T-helper 2 cell (primary cell): ENCODE measurements at places on chromosomes 13 and 19.

DNA sequence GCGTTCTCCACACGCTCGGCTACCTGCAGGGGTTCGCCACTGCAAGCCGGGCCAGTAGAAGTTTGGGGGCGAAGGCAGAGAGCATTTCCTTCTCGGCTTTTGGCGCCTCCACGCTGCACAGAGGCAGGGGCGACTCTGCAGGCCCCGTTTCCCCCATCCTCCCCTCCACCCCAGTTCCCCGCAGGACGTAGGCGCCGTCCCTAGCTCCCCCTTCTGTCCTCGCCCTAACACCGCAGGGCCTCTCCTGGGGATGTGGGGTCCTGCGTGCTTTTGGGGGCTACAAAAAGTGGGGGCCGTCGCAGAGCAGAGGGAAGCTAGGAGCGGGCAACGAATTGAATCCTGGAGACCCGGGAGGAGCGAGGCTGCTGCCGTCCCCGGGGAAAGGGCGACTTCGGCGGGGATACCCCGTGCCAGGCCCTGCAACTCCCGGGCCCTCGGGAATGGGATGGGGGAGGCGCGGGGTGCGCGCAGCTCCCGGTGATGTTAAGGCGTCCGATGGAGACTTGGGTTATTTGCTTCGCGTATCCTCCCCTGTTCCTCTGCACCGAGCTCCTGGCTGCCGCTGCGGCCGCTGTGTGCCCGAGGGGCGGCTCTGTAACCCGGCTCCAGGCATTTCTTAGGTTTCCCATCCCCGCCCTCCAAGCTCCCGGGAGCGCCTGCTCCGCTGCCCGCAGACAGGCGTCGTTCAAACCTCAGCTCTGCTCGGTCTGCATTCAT is 255.9 kb upstream of the SOX21 start:
- DNase-seq = no peak

DNA sequence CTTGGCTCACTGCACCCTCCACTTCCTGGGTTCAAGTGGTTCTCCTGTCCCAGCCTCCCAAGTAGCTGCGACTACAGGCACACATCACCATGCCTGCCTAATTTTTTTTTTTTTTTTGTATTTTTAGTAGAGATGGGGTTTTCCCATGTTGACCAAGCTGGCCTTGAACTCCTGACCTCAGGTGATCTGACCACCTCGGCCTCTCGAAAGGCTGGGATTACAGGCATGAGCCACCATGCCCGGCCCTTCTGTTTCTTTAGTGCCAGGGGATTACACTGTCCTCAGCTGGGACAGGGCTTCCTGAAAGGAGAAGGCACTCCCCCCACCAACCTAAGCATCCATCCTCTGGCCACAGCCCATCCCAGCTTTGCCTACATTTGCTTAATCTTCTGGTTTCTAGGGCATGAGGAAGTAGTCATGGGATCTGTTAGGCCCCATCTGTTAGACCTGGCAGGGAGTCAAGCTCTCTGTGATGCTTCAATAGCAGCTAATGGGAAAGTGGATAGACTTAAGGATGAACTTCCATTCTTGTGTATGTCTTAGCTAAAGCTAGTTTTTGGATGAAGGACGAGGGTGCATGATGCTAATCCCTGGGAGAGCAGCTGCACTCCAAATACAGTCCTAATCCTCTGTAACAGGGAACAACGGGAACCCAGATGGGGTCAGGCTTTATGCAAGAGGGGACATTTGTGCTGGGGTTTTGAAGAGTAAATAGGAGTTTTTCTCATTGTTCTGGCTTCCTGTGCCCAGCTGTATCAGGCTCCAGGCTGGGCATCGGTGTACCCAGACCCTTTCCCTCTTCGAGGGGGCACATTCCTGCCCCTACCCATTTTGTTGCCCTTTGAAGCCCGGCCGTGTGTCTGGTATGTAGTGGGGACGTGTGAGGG is 2.6 kb downstream of the VAV1 start:
- DNase-seq = no peak

GRCh38 chr13:112648101-112648500 is 41.7 kb upstream of the ATP11A start:
- no peak for DNase-seq

- DNase-seq = no peak
Observed at GRCh38 chr19:1746401-1747284, 6.7 kb upstream of the ONECUT3 start.

GRCh38 chr13:101626925-101627555 is 174.6 kb downstream of the ITGBL1 start:
- peak; percentile 5 for DNase-seq

DNA sequence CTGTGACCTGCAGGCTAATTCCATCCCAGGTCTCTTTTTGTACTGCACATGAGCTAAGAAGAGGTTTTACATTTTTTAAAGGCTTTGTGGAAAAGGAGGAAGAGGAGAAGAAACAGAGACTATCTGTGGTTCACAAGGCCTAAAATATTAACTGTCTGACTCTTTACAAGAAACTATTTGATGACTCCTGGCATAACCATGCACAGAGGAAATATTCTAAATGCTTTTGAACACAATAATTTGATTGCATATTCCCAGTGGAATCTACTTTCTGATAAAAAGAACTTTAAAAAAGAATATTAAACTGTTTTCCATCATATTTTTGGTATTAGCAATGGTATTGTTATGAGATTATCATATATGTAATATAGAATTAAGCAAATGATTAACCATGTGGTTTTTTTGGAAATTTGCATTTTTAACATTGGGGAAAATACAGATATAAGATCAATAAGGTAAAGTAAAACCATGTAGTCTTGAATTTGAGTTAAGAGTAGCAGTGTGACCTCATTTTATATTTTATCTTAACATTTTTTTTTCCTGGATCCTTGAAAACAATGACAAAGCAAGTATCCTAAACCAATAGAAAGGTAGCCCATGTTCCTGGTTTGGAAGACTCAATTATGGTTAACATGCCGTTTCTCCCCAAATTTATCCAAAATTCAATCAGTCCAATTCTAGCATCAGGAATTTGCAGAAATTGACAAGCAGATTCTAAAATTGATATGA is 251.0 kb downstream of the UQCRFS1 start:
- no peak for DNase-seq

- no peak for DNase-seq
Observed at GRCh38 chr19:35088131-35088913, 27.3 kb upstream of the FXYD3 start.

- DNase-seq = peak; percentile 19
Observed at GRCh38 chr13:45786293-45786920, 65.1 kb downstream of the SIAH3 start.

- no peak for DNase-seq
Observed at GRCh38 chr13:48437371-48437770, 24.5 kb upstream of the LPAR6 start.

DNA sequence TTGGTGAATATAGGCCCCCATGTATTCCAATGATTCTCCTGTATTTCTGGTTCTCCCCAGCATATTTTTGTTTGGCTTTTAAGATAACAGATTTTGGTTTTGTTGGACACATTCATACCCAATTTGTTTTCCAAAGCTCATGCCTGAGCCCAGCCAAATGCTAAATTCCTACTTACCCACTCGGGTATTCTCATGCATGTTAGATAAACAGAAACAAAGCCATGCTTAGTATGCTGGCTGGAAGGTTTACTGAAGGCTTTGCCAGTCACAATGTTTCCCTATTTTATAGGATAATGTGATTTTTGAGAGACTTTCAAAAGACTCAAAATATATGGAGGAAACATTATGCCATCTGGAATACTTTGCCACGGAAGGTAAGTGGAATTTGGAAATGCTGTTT is 206.8 kb downstream of the ATP8A2 start:
- no peak for DNase-seq

- DNase-seq = no peak
Observed at GRCh38 chr13:100102042-100102441, 13.1 kb downstream of the PCCA start.

- DNase-seq = no peak
Observed at GRCh38 chr19:47778954-47779351, 450 bp downstream of the SELENOW start.

- no peak for DNase-seq
Observed at GRCh38 chr13:44220948-44221347, 152.7 kb upstream of the SERP2 start.

DNA sequence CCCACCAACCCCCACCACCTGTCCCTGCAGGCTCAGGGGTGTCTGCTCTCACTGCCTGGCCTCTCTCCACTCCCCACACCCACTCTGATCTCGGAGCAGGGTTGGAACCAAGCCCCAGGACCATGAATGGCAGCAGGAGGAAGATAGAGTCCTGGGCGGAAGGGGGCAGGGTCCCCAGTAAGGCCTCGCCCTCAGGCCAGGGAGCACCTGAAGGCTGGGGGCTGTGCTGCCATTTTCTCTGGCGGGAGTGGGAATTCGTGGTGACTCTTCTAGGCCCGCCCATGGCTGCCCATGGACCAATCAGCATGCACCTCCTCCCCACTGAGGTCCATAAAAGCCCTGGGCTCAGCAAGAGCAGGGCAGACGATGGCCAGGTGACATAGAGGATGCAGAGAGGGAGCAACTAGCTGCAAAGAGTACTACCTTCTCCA is 25.0 kb downstream of the KBTBD6 start:
- no peak for DNase-seq

DNA sequence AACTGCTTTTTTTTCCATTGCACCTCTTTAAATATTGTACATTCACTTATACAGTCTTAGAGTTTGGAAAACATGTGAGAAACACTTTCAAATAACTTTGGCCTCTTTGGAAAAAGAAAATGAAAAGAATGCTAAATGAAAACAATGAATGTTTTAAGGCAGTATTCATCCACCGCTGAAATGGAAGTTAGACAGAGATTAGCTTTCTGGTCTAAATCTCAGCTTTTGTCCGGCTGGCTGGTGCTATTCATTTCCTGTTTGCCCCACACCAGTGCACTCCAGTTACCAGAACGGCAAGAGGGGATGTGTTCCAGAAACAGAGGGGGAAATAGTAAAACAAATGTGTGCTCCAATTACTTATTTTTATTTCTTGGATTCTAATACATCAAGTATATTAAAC is 1201.3 kb downstream of the EFNB2 start:
- DNase-seq = no peak

DNA sequence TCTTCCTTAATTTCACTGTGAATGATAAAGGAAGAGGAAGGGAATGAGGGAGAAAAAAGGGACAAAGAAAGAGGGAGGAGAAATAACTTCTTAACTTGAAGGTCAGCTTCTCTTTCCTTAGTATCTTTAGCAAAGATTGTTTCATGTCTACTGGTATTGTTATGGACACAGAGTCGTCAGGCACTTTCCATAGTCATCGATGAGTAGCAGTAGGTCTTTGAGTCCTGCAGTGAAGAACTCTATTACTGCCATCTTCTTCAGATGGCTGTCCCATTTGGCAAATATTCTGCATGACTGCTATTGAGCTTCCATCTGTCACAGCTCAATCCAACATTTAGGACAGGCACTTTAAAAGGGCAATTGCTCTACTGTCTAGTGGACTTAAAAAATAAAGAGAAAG is 2463.1 kb downstream of the PCDH9 start:
- no peak for DNase-seq

- no peak for DNase-seq
Observed at GRCh38 chr19:13506471-13506820, at the start of gene CACNA1A. Gene CACNA1A (minus strand): TSS chr19:13506479. CDS start chr19:13506224, 255 bp downstream.

GRCh38 chr13:110283736-110284517 is 23.0 kb downstream of the COL4A1 start:
- DNase-seq = no peak

GRCh38 chr13:93740334-93740733 is 513.7 kb downstream of the GPC6 start:
- DNase-seq = no peak

- no peak for DNase-seq
Observed at GRCh38 chr19:53112286-53112685, 9.1 kb upstream of the ZNF160 start.

GRCh38 chr13:64052521-64052920 is 2636.9 kb upstream of the PCDH20 start:
- DNase-seq = no peak

DNA sequence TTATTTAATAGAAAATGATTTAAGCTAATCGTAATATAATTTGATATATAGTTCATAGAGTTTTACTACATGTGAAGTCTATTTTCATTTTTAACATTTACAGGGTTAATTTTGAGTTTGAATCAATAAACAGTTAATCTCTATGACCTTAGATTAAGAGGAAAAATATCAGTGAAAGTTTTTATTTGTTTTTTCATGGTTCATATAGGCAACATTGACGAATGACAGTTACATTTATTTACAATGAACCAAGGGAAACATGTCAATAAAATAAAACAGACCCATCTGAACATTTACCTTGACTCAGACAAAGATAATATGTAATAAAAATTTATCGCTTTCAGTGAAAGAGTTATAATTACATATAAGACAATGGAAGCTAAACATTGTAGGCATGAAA is 346.6 kb upstream of the SLITRK5 start:
- DNase-seq = no peak

GRCh38 chr13:95564091-95564490 is 11.6 kb downstream of the CLDN10 start:
- no peak for DNase-seq

GRCh38 chr19:33684538-33685232 is 62.9 kb downstream of the CHST8 start:
- no peak for DNase-seq

GRCh38 chr19:38030686-38031422 is 123.8 kb downstream of the SIPA1L3 start:
- no peak for DNase-seq

DNA sequence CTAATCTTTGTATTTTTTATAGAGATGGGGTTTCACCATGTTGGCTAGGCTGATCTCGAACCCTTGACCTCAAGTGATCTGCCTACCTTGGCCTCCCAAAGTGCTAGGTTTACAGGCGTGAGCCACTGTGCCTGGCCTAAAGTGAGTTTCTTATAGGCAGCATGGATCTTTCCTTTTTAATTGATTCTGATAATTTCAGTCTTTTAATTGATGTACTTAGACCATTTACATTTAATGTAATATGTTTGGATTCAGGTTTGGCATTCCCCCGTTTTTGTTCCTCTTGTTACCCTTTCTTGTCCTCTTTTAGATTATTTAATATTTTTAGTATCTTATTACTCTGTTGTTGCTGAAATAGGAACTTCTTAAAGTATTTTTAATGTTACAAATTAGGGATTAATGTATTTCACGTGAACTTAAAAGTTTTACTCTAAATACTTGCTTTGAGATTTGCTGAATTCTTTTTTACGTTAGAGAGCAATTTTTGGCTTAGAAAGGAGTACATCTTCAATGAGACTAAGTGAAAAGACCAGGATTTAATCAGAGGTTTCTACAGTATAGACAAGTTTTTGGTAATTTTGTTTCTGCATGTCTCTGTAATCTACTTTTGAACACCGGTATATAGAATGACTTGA is 50.3 kb downstream of the URI1 start:
- DNase-seq = no peak

DNA sequence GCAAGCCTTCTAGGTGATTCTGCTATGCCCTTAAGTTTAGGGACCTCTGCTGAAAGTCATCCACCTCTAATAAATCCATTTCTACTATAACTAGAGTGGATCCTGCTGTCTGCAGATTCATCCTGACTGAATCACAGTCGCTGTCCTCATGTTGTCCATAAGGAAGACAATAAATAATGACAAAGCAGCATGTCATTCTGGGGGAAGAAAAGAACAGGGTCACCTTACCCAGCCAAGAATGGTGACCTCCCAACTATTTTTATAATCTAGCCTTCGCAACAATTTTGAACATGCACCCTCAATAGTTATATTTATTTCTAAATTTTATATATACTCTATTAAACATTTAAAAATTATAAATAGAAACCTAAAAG is 45.0 kb upstream of the UBE2L5 start:
- DNase-seq = no peak
